ENCODE measurements at places on chromosomes 2 and 18. TPM values are rescaled to one million over a fixed set of nuclear protein-coding genes. Genes with fewer than 3 reads are reported as not detected.

The PLCD4 gene
- polyA plus RNA-seq = 13.9 TPM

The GREB1 gene
- polyA plus RNA-seq = 29.8 TPM

The ZC3H8 gene
- 10.6 TPM for polyA plus RNA-seq

The SPP2 gene
- not detected for polyA plus RNA-seq

DNA sequence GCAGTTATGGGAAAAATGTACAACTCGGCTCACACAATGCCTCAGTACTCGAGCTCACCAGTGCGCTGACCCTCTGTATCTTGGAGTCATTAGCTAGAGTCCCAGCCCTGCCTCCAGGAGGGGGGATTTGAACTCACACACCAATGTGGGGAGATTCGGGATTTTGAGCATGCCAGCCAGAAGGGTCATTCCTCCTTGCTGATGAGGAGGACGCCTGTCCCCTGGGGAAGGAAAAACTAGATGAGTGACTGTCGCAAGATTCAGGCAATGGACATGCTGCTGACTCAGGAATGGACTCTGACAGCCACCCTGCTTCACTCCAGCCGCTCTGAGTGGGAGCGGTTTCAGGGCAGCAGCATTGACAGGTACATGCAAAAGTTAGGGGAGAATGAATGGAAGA is 20.6 kb downstream of the FIGN start:
- no peak for DNase-seq

GRCh38 chr2:229090225-229090624 is 180.9 kb downstream of the PID1 start:
- no peak for DNase-seq
